Stimulated activated CD4-positive, alpha-beta T cell treated with anti-CD3 and anti-CD28 coated beads, Interleukin-12 subunit alpha, Interleukin-12 subunit beta, amount 100 ng/mL, for 24 hours (primary cell): ENCODE measurements at places on chromosomes 1 and 21.

- no peak for DNase-seq
Measured at GRCh38 chr1:90176530-90176929, 181.6 kb downstream of the ZNF326 start.

DNA sequence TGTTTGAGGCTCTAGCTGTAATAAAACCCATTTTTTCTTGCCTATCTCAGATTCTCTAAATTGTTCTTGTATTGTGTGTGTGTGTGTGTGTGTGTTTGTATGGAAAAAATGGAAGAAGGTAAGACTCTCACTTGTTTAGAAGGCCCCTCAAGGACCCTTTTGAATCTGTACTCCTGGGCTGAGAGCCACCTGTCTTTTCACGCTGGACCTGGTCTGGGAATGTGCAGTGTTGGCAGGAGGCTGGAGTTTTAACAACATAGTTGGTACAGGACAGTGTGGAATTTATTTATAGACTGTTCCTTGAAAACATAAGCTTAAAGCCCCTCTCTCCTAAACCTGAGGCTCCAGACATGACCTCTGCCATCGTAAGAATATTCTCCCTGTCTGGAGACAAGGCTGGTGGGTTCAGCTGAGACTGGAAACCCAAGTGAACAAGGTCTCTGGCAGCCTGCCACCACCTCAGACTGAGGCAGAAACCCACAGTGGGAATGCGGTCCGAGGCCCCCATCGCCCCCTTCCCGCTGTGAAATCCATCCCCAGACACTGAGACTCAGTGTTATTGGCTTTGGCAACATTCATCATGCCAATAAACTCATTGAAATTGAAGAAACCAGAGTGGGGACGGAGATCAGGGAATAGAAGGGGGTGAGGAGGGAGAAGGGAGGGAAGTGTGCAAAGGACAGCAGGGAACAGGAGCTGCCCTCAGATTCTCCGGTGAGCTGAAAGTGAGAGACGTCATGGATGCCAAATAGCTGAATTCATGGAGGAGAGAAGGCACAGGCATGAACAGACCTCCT lies 24.6 kb upstream of the PLXNA2 start:
- no peak for DNase-seq

GRCh38 chr1:193588311-193589082 lies 402.1 kb upstream of the B3GALT2 start:
- DNase-seq, result no peak

GRCh38 chr21:45443595-45444181 lies 38.7 kb downstream of the COL18A1 start:
- no peak for DNase-seq

DNA sequence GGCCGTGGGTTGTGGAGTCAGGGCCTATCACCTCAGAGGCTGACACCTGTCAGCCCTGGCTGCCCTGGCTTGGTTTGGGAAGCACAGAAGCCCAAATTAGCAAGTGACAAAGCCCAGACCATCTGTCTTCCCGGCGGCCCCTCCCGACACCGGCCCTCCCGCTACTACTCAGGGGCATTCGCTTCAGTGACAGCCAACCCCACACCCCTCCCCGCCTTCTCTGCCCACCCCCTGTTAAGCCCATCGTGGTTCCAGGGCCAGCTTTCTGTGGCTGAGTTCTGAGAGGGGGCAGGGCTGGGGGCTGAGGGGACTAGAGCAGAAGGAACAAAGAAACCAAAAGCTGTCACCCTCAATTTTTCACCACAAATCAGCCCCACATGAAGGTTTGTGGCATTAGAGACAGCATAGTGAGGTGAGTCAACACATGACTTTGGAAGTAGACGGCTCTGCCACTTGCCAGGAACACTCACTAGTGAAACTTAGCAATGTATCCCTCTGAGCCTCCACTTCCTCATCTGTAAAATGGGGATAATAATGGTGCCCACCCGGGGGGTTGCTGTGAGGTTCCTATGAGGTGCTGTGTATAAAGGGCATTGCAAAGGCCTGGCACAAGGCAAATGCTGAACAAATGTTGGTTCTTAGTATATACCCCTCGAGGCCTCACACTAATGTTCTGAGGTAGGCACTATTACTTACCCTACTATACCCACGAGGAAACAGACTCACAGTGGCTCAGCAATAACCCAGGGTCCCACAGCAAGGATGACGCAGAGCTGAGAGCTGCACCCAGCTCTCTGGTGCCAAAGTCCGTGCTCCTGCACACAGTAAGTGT lies 5.2 kb upstream of the TNNI1 start:
- no peak for DNase-seq
